GM03348 (cell line): ENCODE measurements at places on chromosomes 3 and 15.

DNA sequence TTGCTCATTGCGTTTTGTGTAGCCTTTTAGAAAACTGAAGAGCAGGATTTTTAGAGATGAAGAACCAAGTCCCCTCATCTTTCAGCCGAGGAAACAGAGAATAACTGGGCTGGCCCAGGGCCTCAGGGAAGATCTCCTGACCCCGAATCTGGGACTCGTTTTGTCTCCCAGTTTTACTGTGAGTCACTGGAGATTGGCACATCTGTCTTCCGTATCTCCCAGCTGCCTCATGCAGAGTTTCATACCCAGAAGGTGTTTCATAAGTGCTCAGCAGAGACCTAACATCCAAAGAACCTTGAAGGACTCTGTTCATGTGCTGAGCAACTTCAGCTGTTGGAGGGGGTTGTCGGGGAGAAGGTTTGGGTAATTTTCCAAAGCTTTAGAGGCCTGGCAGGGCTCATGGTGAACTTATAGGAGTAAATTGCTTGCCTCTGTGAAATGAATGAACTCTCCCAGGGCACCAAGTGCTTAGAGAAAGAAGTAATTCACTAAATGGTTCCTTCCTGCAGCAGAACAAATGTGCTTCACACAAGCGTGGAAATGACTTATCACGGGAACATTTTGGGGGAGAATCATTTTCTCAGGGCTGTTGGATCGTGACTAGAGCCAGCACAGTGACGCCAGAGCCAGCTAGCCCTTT, 121.4 kb downstream of the FAM43A start:
- DNase-seq = peak; percentile 75

GRCh38 chr3:112333381-112334317, 693 bp downstream of the CD200 start:
- DNase-seq = no peak

DNA sequence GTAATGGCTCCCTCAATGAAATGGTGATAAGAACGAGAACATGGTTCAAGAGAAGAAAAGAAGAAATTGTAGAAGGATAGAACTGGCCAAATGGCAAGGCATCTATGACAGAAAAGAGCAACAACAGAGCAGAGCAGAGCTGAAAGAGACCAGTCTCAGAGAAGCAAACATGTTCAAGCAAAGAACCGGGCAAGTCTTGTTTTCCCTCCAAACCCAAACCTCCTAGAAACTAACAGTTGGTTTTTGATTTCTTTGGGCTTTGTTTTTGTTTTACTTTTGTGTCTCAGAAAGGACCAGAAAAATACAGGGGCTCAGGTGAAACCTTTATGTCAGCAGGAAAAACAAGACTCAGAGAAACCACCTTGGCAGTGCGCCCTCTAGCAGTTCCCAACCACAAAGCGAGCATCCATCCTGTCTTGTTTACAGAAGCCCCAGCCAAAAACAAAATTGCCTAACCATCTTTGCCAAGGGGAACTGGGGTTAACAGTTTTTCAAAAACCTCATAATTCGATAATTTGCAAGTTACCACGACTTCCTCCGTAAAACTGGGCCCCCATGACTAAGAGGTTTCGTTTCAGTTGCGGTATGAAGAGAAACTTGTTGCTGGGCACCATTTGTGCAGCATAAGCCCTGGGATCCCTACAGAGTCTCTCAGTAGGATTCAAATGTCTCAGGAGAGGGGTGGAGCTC, 159.2 kb upstream of the SLC24A5 start:
- no peak for DNase-seq

GRCh38 chr3:93906245-93906644, 67.5 kb downstream of the PROS1 start:
- no peak for DNase-seq

GRCh38 chr3:195583831-195584542, at the start of gene APOD:
Gene APOD, minus strand, starts transcription at chr3:195583940. Its CDS starts 4,479 bp downstream, at chr3:195579461.
- DNase-seq = peak; percentile 57

DNA sequence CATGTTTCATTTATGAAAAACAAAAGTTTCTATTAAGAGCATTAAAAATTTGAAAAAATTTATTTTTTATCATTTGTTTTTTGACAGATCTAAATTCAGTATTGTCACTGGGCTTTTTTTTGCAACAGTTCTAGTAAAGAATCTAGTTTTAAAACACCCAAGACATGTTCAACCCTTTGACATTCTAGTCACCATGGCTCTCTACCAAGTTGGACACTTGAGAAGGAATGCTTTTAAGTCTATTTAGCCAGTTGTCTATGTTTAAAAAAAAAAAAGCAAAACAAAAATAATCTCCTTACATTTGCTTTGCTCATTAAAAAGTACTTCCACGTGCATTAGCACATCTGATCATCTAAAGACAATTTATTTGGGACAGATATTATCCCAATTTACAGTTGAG, 417.5 kb downstream of the RSL24D1 start:
- DNase-seq = no peak

- no peak for DNase-seq
Measured at GRCh38 chr3:173225351-173225750, 84.3 kb upstream of the SPATA16 start.

GRCh38 chr3:129867506-129868124, 25.9 kb downstream of the TMCC1 start:
- no peak for DNase-seq

DNA sequence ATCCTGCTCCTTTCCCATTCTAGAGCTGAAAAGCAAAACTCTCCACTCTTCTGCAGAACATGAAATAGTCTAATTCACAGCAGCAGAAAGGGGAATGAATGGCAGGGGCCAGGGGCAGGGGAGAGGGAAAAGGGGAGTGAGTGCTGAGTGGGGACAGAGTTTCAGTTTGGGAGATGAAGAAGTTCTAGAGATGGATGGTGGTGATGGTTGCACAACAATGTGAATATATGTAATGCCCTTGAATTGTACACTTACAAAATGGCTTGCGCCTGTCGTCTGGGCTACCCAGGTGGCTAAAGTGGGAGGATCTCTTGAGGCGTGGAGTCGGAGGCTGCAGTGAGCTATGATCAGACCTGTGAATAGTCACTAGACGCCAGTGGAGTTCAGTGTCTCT, 78.5 kb upstream of the MEF2A start:
- DNase-seq = no peak

DNA sequence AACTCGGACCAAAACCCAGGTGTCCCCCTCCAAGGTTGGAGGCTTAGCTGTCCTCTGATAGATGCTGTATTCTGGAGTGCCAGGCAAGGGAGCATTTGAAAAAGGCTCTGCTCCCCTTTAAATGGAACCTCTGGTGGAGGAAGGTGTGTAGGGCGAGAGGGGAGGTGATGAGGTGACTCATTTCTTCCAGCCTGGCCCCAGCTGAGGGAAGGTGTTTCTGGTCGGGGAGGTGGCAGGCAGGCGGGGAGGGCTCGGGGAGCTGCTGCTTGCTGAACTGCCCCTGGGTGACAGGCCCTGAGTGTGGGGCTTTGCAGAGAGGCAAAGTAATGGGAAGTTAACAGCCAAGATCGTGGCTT, 18.8 kb downstream of the PSTPIP1 start:
- no peak for DNase-seq

DNA sequence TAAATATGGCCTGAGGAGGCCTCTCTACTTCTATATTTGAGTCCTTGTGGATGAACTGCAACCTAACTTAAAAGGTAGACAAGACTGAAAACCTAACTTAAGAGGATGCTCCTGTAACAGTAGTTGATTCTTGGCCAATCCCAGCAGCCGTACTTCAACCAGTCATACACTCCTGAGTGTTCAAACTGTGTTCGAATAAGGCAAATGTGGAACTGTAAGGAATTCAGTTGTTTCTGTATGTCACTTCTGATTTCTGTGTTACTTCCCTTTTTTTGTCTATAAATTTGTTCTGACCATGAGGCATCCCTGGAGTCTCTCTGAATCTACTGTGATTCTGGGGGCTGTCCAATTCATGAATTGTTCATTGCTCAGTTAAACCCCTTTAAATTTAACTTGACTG, 20.5 kb downstream of the GALK2 start:
- DNase-seq = no peak

DNA sequence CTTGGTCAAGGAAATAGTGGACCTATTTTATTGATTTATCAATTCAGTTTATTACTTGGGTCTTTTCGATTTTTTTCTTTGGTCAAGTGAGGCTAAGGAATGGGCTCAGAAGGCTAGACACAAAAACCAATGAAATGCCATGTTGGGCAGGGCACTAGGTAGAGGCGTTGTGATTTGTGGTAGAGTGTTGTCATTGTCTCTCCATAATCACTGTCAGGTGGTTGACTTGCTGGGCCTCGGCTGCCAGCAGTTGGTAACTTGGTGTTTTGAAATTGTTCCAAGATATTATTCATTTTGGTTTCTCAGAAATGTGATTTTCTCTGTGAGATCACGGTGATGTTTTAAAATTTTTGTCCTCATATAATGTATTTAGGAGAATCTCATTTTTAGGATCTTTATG, 173.6 kb downstream of the KLHL25 start:
- peak; percentile 31 for DNase-seq

DNA sequence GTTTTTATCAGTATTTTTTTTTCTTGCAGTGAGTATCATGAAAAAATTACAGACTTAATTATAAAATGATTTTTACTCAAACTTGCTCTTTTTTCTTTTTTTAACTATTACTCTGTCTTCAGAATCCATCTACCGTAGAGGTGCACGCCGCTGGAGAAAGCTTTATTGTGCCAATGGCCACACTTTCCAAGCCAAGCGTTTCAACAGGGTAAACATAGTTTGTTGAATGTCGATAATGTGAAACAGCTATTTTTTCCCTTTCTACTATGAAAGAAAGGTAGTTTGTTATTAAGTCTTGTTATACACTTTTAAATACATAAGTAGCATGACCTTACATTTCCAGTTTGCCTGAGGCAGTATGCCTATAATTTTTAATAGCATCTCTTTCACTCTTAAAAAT, 45.6 kb downstream of the PRKCI start:
- no peak for DNase-seq

DNA sequence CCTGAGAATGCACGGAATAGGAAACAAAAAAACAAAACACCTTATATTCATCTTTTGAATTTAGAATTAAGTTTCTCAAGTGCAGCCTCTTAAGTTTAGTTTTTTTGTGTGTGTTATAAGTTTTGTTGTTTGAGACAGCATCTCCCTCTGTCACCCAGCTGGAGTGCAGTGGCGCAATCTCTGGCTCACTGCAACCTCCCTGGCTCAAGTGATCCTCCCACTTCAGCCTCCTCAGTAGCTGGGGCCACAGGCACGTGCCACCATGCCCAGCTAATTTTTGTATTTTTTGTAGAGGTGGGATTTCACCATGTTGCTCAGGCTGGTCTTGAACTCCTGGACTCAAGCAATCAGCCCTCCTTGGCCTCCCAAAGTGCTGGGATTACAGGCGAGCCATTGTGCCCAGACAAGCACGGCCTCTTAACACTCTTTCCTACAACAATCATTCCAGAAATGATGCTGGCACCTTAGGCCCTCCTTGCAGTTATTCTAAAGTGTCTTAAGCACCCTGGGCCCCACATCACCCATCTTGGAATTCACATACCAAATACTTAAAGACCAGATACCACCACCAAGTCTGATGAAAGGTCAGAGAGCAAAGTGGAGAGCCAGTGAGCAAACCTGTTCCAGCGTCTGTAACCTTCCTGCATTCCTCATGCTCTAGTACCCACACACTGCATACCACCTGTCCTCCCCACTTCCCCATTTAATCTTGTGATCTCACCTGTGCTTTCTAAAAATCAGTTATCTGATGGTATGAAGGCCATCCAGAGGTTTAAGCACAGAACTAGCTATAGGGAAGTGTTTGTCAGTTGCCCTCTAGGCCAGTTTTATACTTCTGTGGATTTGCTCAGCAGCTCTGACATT, 6.9 kb upstream of the SPG11 start:
- DNase-seq = no peak

GRCh38 chr3:197398286-197398878, 100.0 kb upstream of the DLG1 start:
- DNase-seq = no peak

DNA sequence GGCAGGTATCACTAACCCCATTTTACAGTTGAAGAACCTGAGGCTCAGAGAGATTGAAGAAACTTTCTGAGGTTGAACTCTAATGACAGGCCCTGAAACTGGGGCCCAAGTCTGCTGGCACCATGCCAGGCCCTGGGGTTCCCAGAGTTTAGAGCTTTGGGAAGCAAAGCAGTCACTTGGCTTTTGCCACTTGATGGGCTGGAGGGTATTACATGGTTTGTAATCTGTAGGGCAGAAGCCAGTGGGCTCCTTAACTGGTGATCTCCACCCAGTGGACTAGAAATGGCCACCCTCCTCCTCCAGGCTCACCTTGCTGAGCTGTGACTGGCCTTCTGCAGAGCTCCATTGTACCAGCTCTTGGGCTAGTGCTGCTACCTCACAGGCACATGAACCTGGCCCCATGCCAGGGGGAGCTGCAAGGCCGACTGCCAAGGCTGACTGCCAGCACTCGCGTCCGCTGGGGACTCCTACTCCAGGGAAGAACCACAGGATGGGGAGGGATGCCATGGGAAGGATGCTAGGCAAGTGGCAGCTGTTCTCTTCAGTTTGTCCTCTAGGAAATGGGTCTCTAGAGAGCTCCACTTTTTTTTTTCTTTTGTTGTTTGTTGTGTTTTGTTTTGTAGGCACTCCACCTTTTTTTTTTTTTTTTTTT, 104.8 kb downstream of the ETFA start:
- no peak for DNase-seq

GRCh38 chr3:171416061-171416460, 44.1 kb downstream of the TNIK start:
- DNase-seq = no peak

- DNase-seq = no peak
Measured at GRCh38 chr3:58899953-58900298, 149.9 kb downstream of the CFAP20DC start.

DNA sequence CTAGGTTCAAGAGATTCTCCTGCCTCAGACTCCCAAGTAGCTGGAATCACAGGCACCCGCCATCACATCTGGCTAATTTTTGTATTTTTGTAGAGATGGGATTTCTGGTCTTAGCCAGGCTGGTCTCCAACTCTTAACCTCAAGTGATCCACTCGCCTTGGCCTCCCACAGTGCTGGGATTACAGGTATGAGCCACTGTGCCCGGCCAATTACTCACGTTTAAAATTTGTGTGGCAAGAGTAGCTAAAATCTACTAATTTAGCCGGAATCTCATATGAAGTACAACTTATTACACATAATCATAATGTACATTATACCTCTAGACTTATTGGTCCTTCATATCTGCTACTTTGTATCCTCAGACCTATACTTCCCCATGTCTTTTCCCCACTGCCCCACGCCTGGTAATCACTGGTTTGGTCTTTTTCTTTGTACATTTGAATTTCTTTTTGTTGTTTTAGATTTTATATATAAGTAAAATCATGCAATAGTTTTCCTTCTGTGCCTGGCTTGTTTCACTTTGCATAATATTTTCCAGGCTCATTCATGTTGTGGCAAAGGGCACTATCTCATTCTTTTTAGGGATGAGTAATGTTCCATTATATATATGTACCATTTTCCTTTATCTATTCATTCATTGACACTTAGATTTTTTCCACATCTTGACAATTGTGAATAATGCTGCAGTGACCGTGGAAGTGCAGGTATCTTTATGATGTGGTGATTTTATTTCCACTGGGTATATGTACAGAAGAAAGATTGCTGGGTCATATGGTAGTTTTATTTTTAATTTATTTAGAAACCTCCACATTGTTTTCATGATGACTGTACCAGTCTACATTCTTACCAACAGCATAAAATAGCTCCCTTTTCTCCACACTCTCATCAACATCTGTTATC, 605.0 kb upstream of the CBLB start:
- no peak for DNase-seq

GRCh38 chr15:87123676-87124382, 1044.2 kb downstream of the AGBL1 start:
- no peak for DNase-seq

- no peak for DNase-seq
Measured at GRCh38 chr3:124320976-124321375, 329.1 kb upstream of the ROPN1 start.
